ENCODE measurements at places on chromosomes 5 and 9. TPM values are rescaled to one million over a fixed set of nuclear protein-coding genes. Genes with fewer than 3 reads are reported as not detected.

DNA sequence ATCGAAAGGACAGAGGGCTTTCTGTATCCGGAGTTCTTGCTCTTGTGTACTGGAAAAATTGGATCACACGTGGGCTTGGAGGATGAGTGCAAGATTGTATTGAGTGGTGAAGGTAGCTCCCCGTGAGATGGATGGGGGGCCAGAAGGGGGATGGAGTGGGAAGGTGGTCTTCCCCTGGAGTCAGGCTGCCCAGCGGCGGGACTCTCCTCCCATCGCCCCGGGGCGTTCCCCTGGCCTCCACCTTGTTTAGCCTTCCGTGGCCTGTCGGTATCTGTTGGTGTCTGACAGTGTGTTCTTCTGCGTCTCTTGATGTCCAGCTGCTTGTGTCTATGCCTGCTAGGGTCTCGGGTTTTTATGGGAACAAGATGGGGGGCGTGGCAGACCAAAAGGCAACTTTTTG is 54.6 kb upstream of the GABRA6 start:
- no peak for DNase-seq

Gene HMGXB3
- total RNA-seq, result 29.4 TPM

DNA sequence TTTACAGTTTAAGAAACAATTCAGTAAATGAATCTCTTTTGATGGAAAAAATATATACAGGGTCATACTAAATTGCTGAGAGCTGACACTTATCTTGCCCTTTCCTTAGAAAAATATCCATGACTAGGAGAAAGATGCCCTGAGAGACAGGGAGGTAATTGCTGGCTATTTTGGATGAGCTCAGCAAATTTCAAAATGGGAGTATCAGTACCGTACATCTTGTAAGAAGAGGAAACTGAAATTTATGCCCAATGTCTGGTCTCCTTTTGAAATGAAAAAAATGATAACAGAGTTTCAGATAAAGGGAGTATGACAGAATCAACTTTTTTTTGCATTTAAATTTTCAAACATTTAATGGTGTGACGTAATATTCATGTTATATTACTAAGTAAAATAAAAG is 415.8 kb upstream of the CDH10 start:
- no peak for DNase-seq

DNA sequence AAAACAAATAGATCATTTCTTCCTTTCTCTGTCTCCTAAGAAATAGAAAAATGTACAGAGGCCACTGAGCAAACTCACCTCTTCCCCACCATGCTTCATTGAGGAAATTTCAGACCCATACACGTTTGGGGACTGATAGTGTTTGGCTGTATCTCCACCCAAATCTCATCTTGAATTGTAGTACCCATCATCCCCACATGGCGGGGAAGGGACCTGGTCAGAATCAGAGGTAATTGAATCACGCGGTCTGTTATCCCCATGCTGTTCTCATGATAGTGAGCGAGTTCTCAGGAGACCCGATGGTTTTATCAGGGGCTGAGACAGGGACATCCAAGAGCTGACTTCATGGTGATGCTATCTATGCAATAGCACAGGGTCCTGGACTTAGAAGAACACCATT is 1655.8 kb downstream of the MAT2B start:
- no peak for DNase-seq

Gene EPB41L4A
- total RNA-seq, result 0.95 TPM

GRCh38 chr9:134960701-134961181 is 43.0 kb upstream of the FCN1 start:
- DNase-seq, result no peak

- no peak for DNase-seq
Measured at GRCh38 chr5:176383248-176383905, 5.0 kb downstream of the NOP16 start.

Gene CFAP157
- not detected for total RNA-seq

DNA sequence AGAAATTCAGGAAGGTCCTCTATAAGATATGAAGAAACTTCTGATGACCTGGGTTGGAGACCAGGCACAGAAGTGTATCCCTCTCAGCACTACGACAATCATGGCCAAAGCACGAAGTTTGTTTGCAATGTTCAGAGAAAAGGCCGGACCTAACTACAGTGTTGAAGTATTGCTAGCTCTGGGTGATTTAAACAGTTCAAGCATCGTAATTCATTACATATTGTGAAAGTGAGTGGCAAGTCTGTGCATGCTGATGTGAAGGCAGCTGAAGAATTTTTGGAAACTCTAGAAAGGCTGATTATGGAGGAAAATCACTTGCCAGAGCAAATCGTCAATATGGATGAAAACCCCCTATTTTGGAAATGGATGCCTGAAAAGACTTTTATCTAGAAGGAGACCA is 67.2 kb upstream of the PANK3 start:
- DNase-seq, result no peak

- DNase-seq, result no peak
Measured at GRCh38 chr9:1440256-1440655, 390.1 kb downstream of the DMRT2 start.

Gene EQTN
- total RNA-seq, result not detected

DNA sequence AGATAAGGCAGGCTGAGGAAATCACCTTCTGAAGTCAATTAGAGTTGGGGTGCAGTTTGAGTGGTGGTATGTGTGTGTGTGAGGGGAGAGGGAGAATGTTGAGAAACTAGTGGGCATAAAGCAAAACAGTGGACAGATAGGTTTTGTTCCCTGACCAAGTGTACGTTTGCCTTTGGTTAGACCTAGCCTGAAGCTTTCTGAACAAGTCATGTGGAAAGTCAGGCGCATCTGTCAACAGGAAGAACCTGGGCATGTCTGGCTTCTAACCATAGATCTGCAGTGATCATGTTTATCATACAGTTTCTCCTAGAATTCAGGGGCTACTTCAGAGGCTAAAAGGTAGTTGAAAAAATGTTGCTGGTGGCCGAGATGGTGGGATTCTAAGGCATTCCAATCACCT is 143.2 kb upstream of the PCA3 start:
- DNase-seq, result no peak

- no peak for DNase-seq
Measured at GRCh38 chr9:1659363-1659690, 355.8 kb upstream of the SMARCA2 start.

Gene NEUROG1
- total RNA-seq, result not detected

DNA sequence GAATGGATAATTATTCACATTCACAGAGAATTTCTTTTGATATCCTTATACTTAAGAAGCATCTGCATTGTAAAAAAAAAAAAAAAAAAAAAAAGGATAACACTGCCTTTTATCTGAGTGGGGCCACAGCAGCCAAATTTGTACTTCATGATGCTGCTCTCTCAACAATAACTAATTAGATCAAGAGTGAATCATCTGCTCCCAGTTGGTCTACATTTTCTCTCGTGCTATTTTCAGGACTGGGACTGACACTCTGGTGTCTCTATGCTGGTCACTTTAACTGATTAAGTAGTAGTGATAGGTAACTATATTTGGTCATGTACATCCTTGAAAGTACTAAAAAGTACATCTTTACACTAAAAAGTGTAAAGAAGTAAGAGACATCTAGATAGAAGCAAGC is 90.1 kb downstream of the RFX3 start:
- DNase-seq, result no peak

DNA sequence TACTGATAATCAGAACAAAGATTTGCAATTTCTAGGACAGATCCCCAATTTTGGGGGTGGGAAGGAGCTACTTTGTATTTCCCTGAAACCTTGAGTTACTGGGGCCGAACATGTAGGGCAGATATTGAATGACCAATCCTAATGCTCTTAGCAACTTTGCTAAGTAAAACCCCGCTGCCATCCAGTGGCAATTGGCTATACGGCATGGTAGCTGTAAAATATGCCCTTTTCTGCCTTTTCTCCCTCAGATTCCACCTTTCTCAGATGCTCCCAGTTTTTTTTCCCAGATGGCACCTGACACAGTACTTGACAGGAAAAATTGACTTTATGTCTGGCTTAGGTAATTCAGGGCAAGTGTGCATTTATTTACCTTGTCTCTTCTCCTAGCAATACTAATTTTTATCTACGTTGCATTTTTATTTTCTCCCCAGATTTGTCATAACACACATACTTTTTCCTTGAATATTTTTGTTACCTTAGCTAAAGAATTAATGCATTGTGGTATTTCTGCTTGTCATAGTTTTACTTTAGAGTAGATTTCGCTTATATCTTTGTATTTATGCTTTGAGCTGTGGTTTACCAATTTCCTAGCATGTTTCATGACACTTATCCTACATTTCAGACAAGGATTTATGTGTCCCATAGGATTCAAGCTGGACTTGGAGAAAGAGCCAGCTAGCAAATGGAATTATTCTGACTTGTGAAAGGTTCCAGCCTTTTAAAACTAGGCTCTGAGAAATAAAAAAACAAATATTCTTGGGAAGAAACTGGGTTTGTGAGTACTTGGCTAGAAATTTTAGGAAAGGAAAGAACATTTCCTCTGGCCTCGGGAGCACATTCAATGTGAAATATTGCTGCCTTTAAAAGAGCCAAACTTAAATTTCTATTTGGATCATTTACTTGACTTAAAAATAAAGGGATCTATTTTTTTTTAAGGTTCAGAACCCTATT is 37.4 kb downstream of the PIK3R1 start:
- peak; percentile 59 for DNase-seq

Gene CRHBP
- not detected for total RNA-seq
